Midbrain (tissue), 1 donor: ENCODE measurements at places on chromosomes 5 and 9.
A peak's percentile ranks its signal among the peaks of the same experiment; 100 is the strongest.

GRCh38 chr9:132942541-132943182 lies 1.8 kb downstream of the TSC1 start:
- DNase-seq, result no peak

GRCh38 chr5:11273180-11273903 lies 512.3 kb upstream of the DAP start:
- no peak for DNase-seq

DNA sequence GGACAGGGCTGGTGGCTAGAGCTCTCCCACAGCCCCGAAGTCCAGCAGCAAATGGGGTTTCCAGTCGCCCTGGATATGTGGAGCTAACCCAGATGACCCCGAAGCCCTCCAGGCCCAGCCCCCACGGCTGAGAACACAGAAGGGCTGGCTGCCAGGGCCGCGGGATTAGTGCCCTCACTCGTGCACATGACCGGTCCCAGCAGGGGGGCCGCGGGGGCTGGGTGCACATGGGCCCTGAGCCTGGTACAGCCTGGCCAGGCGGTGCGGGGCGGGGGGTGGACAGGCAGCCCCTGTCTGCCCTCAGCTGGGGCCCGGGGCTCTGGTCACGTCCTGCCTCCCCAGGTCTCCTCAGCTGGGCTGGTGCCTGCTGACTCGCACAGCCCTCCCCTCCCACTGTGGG lies 5.9 kb downstream of the SSNA1 start:
- peak; percentile 92 for DNase-seq

DNA sequence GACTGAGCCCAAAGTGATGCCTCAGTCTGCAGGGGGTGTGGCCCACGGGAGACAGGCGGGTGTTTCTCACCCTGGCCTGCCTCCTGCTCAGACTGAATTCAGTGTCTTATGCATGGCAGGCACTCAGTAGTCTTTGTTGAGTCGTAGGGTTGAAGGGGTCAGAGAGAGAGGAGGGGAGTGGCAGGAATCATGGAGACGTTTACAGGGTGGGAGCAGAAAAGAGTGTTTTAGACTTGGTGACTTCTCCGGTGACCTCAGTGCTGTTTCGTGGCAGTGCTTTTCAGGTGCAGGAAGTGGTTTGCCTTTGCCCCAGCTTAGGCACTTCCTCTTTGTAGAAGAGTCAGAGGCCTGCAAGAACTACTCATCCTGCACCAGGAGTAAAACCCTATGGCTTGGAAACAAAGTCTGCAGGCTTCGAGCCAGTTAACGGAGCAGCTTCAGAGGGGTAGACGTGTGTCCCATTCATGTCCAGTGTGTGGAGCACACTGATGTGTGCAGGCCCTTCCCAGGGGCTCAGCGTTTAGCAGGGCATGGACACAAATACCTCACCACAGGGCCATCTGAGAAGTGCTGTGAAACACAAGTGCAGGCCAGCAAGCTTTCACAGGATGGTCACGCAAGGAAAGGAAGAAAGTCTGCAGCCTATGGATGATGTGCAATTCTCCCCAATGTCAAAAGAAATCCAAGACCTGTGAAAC lies 24.5 kb upstream of the SEMA4D start:
- DNase-seq, result no peak

GRCh38 chr5:69484891-69485290 lies 7.7 kb upstream of the OCLN start:
- no peak for DNase-seq

DNA sequence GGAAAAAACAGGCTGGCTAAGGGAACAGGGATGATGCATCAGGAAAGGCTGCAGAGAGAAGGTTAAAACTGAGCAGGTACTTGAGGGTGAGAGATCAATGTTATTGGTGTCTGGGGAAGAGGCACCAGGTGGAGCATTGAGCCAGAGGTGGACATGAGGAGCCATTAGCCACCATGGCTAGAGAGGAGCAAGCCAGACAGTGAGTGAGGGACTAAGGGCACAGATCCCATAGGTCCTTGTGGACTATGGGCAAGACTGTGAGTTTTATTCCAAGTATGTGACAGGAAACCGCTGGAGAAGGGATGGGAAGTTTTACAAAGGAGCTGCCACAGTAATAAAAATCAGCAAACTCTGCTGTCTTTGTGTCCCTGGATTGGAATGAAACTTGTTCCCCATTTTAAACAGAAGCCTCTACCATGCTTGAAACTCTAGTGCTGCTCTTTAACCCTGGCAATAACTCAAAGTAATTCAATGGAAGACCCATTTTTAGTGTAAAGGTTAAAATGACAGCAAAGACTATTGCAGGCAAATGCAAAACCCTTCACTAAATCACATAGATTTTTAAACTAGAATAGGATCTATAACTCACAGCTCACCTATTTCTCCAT lies 349.8 kb downstream of the ENC1 start:
- DNase-seq, result no peak

DNA sequence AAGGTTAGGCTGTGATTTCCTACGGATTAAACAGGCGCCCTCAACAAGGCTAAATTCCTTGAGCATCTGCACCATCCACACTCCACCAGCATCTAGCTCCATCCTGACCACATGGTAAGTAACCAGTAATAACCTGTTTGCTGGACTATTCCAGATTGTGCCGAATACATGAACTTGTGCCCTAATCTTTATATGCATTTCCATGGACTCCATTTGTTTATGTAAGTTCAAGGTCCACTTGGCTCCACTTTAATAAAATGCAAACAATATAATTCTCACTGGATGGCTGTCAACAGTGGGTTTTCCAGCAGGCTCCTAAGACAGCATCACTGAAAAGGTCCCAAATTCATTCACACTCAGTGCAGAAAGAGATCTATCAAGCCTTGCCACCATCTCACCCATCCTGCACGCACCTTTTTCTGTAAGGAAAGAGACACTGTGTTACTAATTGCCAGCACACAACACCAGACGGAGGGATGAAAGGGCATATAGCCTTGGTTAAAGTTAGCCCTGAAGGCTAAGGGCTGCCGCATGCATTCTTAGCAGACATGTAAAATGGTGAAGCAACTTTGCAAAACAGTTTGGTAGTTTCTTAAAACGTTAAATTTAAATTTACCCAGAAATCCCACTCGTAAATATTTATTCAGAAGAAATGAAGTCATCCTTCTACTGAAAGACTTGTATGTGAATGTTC lies 88.7 kb downstream of the GLIS3 start:
- no peak for DNase-seq

DNA sequence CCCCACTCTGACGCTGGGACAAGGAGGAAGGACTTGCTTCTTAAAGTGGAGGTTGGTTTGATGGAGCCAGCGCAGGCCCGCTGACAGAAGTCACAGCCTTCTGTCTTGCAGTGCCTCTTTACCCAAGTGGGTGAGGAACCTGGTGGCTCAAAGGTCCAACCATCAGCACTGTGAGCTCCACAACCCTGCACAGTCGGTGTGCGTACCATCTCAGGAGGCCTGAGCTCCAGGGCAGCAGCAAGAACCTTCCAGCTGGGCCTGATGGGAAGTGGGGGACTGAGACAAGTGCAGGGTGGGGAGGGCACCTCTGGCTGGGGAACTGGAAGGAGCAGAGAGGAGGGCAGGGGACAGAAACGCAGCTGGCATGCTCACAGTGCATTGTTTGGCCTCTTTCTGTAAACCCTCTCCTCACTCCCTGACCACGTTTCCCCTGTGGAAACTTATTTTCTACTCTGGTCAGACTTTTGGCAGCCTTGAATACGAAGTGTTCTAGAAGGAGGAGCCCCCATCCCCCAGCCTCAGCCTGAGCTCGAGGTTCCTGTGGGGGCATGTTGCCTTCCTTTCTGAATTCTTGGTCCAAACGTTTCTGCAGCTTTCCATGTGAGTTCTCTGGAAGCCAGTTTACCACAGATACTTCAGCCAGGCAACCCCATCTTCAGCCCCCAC lies 178.5 kb upstream of the PITX1 start:
- no peak for DNase-seq

DNA sequence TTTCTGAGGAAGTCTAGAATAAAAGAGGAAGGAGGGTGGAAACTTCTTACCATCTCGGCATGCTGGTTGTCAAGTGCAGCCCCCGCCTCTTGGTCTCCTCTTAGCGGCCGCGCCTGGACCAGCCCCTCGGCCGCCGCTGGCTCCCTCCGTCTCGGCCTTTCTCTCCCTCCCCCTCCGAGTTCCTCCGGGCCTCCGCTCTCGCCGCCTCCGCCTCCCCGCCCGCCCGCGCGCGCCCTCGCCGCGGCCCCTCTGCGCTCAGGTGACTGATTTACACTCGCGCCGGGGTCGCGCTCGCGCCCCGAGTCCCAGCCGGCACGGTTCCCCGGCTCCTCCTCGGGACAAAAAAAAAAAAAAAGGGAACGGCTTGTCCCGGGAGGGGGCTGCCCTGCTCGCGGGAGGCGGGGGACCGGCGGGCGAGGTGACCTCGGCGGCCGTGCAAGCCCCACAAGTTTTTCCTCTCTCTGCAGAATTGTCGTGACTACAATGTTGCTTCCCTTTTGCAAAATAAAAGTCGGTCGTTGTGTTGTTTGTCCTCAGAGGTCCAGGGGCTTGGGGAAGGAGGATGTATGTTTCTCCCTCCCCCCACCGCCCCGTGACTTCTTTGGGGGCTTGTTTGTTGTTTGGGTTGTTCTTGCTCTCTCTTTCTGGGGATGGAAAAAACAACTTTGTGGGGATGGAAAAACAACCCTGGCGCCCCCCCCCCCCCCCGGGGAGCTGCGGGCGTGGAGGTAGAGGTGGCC lies at the start of gene BNC2:
TSS of gene BNC2 (minus strand) at position 75 of the 740 bp plus-strand sequence. CDS start at position 53, 22 bp downstream.
- DNase-seq, result peak; percentile 57

DNA sequence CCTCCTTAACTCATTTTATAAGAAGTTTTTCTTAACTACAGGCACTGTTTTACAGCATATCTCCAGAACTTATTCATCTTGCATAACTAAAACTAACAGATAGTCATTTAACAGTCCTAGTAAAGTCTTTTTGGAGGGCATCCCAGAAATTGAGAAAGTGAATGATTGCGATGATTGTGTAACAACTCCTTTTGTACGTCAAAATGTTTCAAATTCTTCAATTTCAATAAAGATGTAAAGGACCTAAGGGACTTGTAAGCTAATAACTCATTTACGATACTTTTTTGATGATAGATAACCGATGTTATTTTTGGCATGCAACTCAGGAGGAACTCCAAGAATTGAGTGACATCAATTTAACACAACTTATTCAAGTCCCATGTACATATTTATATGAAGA lies 42.7 kb downstream of the SVEP1 start:
- no peak for DNase-seq

DNA sequence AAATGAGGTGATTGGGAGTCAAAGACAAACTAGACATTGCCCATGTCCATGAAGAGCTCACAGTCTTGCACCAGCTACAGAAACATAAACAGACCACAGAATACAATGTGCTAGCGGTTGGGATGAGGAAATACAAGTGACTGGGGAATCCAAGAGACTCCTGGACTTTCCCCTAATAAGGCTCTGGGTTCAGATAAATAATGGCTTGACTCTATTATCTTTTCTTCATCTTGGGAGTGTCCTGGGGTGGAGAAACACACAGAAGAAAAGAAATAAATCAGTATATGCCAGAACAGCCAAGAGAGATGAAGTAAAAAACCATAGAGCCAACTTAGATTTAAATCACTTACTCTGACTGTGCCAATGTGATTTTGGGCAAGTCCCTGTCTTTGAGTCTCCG lies 227.8 kb downstream of the PAPPA start:
- DNase-seq, result no peak

DNA sequence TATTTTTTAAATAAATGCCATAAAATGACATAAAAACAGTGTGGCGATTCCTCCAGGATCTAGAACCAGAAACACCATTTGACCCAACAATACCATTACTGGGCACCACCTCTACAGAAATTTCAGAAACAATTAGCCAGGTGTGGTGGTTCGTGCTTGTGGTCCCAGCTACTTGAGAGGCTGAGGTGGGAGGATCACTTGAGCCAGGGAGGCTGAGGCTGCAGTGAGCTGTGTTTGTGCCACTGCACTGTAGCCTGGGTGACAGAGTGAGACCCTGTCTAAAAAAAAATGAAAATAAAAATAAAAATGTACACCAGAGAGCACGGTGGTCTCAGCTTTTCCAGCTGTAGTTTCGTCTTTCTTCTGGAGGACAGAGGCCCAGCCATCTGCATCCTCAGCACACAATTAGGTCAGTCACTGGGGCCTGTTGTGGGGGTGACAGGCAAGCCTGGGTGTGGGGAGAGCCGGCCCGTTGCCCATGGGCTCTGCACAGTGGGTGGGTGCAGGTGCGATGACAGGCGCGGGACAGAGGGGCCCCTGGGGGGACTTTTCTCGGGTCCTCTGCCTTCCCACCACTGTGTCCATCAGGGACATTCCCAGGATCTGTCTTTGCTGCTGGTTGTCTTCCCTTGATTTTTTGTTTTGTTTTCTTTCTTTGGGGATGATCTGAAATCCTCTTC lies 9.8 kb downstream of the COL5A1 start:
- no peak for DNase-seq

DNA sequence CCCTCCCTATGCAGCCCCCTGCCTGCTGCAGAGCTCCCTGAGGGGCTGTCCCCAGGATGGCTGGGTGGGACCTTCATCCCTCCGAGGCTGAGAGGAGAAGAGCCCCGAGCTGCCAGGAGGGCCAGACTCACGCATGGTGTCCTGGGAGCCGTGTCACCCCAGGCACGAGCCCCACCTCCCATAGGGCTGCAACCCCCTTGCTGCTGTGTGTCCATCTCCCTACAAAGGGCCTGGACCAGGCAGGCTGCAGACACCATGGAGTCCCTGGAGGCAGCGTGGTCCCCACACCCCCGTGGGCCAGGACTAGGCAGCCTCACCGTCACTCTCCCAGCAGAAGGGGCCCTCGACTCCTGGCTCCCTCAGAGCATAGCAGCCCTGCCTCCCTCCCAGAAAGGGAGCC lies 11.2 kb upstream of the SEC16A start:
- DNase-seq, result no peak

DNA sequence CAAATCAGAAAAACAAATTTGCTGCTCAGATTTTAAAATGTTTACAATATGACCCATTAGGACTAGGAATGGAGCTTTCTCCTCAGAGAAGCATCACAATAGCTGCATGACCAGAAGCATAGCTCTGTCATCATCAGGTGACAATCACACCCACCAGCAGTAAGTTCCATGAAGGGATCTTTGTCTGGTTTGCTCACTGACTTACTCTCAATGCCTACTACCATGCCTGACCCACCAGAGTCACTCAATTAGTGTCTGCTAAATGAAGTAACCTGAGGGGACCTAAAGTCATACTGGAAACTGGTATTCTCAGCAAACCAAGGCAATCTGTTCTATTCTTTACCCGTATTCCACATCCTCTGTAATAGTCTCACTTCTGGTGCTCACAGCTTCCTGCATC lies 7.7 kb downstream of the ERMP1 start:
- peak; percentile 41 for DNase-seq
